ENCODE measurements at places on chromosomes 4 and X.

DNA sequence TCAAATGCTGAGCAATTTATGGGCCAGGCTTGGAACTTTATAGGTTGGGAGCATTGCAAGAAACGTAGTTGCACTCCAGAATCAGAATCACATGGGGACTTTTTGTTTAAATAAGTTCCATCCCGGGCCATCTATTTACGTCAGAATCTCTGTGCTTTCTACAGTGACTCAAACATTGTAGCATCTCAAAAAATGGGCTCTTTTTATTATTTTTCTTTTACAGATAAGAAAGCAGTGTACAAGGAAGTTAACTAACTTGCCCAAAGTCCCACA is 10.2 kb downstream of the CC2D2A start:
- H3K36me3 ChIP-seq, result no peaks in the 10 kb centered on the region
- H3K4me1 ChIP-seq, result no peaks in the 10 kb centered on the region

DNA sequence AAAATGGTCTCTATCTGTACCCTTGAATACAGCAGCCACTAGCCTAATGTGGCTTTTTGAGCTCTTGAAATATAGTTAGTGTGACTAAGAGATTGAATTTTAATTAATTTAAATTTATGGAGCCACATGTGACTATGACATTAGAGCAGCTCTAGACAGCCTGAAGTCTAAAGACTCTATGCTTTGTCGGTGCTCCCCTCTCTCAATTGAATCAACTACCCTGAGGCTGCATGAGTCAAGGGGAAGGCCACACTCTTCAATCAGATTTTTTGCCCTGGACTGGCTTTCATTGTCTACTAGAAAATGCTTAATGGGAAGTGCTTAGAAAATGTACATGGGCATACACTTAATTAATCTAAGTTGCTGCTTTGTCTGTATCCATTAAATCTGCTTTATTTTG is 11.7 kb downstream of the TLR7 start:
- H3K27ac ChIP-seq, result no peak overlapping the region
- H3K4me3 ChIP-seq, result no peak overlapping the region
- no peaks in the 10 kb centered on the region for H3K27me3 ChIP-seq
- no peak for DNase-seq
- no peaks in the 10 kb centered on the region for H3K4me1 ChIP-seq

- no peaks in the 10 kb centered on the region for H3K4me1 ChIP-seq
- H3K36me3 ChIP-seq, result no peaks in the 10 kb centered on the region
- no peak overlapping the region for H3K4me3 ChIP-seq
- no peak overlapping the region for H3K27ac ChIP-seq
- DNase-seq, result no peak
- H3K27me3 ChIP-seq, result no peaks in the 10 kb centered on the region
Measured at GRCh38 chr4:153212736-153213135, 8.5 kb downstream of the TRIM2 start.

DNA sequence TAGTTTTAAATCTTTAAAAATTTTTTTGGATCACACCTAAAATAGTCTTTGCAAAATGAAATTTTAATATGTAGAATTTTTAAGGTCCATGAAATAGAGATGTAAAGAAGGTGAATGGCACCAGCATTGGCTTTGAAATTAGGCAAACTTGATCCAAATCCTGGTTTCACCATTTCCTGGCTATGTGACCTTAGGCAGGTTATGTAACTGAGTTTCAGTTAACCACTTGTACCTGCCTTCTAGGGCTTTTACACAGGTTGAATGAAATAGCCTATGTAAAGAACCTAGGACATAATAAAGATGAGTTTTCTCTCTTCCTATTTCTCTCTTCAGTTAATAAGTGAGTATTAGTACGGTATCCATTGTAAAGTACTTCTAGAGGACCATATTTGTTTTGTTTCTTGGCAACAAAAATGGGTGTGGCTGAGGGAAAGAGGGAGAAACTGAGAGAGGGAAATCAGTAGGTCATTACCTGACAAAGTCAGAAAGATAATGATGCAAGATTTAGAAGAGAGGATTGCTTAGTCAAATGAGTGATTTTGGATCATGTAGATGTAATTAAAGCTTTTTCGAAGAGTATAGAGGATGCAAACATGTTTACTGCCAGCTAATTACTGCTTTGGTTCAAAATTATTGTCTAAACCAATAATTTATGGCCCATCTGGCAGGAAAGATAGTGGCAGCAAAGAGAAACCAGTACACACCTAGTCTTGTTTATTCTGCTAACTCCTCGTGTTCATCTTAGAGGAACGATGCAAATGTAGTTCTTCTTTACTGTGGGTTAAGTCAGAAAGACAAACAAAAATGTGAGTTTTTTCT is 81.9 kb downstream of the PDLIM5 start:
- H3K27ac ChIP-seq, result no peak overlapping the region
- H3K4me1 ChIP-seq, result no peaks in the 10 kb centered on the region
- H3K36me3 ChIP-seq, result no peaks in the 10 kb centered on the region
- no peaks in the 10 kb centered on the region for H3K27me3 ChIP-seq
- DNase-seq, result no peak
- H3K4me3 ChIP-seq, result no peak overlapping the region

GRCh38 chrX:9114245-9114644 is 80.3 kb upstream of the FAM9B start:
- H3K27ac ChIP-seq, result no peak overlapping the region
- no peaks in the 10 kb centered on the region for H3K4me1 ChIP-seq
- H3K36me3 ChIP-seq, result no peaks in the 10 kb centered on the region
- no peaks in the 10 kb centered on the region for H3K27me3 ChIP-seq

GRCh38 chrX:103776546-103776945 is at the start of gene PLP1:
PLP1 (plus strand) TSS chrX:103776840; CDS start chrX:103776996, 156 bp downstream.
- no peak within 1 kb of the TSS for H3K4me3 ChIP-seq
- H3K36me3 ChIP-seq, result no peaks in the 10 kb centered on the region
- DNase-seq, result no peak

GRCh38 chr4:156378033-156378665 is 424.5 kb upstream of the CTSO start:
- H3K27me3 ChIP-seq, result no peaks in the 10 kb centered on the region
- H3K4me3 ChIP-seq, result no peak overlapping the region
- no peaks in the 10 kb centered on the region for H3K4me1 ChIP-seq
- no peak for DNase-seq
- no peaks in the 10 kb centered on the region for H3K36me3 ChIP-seq

GRCh38 chrX:123223859-123224258 is 39.8 kb downstream of the GRIA3 start:
- DNase-seq, result no peak
- H3K4me3 ChIP-seq, result no peak overlapping the region
- H3K27ac ChIP-seq, result no peak overlapping the region
- no peaks in the 10 kb centered on the region for H3K36me3 ChIP-seq
- H3K27me3 ChIP-seq, result no peaks in the 10 kb centered on the region
- H3K4me1 ChIP-seq, result no peaks in the 10 kb centered on the region

- no peaks in the 10 kb centered on the region for H3K27me3 ChIP-seq
- H3K27ac ChIP-seq, result no peak overlapping the region
Measured at GRCh38 chr4:52105276-52105675, 54.2 kb downstream of the SPATA18 start.

DNA sequence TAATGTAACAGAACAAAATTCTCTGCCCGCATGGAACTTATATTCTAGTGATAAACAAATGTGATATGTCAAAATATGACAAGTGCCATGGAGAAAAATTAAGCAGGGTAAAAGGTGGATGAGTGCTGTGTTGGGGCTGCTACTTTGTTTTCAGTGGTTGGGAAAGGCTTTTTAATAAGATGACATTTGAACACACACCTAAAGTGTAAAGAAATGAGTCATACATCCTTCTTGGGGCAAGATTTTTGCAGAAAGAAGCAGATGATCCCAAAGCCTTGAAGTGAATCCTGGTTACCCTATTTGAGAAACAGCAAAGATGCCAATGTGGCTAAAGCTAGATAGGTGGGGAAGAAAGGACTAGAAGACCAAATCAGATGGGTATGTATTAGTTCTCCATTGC is 564.1 kb downstream of the INPP4B start:
- peaks cover 3% of the 10 kb centered on the region for H3K4me1 ChIP-seq
- no peak overlapping the region for H3K4me3 ChIP-seq
- no peak overlapping the region for H3K27ac ChIP-seq
- DNase-seq, result no peak

DNA sequence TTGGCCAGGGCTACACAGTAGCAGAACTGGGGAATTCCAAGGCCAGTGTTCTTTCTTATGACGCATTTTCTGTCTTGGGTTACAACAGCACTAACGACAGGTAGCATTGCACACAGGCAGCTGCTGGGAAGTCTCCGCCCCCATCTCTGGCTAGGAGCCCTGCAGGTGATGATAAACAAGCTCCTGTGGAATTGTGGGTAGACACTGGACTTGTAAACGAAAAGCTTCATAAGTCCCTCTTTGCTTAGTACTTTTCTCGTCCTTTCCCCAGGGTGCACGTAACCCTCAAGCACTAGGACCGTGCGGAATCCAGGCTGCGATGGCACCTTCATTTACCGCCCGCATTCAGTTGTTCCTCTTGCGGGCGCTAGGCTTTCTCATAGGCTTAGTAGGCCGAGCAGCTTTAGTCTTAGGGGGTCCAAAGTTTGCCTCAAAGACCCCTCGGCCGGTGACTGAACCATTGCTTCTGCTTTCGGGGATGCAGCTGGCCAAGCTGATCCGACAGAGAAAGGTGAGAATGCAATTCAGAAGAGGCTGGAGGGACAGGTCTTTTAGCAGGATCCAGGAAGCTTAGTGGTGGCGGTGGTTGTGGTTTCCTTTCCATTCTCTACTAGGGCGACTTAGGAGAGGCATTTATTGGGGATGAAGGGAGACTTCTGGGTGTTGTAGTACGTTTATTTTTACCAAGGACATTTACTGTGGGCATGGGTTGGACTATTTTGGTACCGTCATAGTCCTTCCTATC is at the start of gene FAAH2:
Gene FAAH2, plus strand, starts transcription at position 200 of the 745 bp plus-strand sequence. Its CDS starts 120 bp downstream, at position 320.
- H3K4me3 ChIP-seq, result peak within 1 kb of the TSS; percentile 72
- H3K4me1 ChIP-seq, result peaks cover 6% of the 10 kb centered on the region
- H3K27me3 ChIP-seq, result no peaks in the 10 kb centered on the region
- DNase-seq, result peak; percentile 75

- H3K36me3 ChIP-seq, result no peaks in the 10 kb centered on the region
- H3K4me1 ChIP-seq, result no peaks in the 10 kb centered on the region
- no peak for DNase-seq
- H3K4me3 ChIP-seq, result no peak overlapping the region
- H3K27ac ChIP-seq, result no peak overlapping the region
Measured at GRCh38 chrX:120335289-120335688, 24.0 kb upstream of the TMEM255A start.

- DNase-seq, result no peak
- H3K4me1 ChIP-seq, result no peaks in the 10 kb centered on the region
- no peaks in the 10 kb centered on the region for H3K36me3 ChIP-seq
- H3K4me3 ChIP-seq, result no peak overlapping the region
- H3K27me3 ChIP-seq, result no peaks in the 10 kb centered on the region
Measured at GRCh38 chr4:111722213-111722720, 423.0 kb upstream of the FAM241A start.

GRCh38 chrX:68045008-68045577 is 388.2 kb downstream of the OPHN1 start:
- no peaks in the 10 kb centered on the region for H3K4me1 ChIP-seq
- H3K4me3 ChIP-seq, result no peak overlapping the region
- no peaks in the 10 kb centered on the region for H3K27me3 ChIP-seq
- no peak for DNase-seq
- no peak overlapping the region for H3K27ac ChIP-seq

DNA sequence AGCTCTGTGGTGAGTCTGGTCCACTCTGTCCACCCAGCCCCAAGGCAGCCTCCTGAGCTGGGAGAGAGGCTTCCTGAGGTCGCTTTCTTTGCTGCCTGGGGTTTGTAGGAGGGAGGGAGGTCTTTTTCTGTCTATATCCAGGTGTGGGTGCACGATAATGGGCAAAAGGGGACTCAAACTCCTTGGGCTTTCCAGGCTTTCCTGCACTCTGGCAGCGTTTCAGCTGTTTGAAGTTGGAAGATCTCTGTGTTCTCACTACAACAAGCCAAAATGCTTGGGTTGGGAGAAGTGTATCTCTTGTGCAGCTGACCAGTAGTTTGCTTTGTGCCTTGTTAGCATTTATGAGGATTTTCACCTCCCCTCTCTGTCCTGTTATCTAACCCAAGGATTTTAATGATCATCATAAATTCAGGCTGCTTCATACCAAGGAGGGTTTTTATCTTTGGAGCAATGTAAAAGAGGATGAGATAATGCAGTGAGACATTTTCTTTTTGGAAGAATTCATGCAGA is 126.3 kb downstream of the REPS2 start:
- no peaks in the 10 kb centered on the region for H3K36me3 ChIP-seq
- DNase-seq, result no peak
- H3K27me3 ChIP-seq, result peaks cover 3% of the 10 kb centered on the region
- no peak overlapping the region for H3K27ac ChIP-seq
- no peaks in the 10 kb centered on the region for H3K4me1 ChIP-seq
- no peak overlapping the region for H3K4me3 ChIP-seq

GRCh38 chr4:15182600-15183220 is 180.4 kb downstream of the CPEB2 start:
- no peak overlapping the region for H3K4me3 ChIP-seq
- DNase-seq, result no peak
- H3K36me3 ChIP-seq, result no peaks in the 10 kb centered on the region
- H3K27me3 ChIP-seq, result no peaks in the 10 kb centered on the region

DNA sequence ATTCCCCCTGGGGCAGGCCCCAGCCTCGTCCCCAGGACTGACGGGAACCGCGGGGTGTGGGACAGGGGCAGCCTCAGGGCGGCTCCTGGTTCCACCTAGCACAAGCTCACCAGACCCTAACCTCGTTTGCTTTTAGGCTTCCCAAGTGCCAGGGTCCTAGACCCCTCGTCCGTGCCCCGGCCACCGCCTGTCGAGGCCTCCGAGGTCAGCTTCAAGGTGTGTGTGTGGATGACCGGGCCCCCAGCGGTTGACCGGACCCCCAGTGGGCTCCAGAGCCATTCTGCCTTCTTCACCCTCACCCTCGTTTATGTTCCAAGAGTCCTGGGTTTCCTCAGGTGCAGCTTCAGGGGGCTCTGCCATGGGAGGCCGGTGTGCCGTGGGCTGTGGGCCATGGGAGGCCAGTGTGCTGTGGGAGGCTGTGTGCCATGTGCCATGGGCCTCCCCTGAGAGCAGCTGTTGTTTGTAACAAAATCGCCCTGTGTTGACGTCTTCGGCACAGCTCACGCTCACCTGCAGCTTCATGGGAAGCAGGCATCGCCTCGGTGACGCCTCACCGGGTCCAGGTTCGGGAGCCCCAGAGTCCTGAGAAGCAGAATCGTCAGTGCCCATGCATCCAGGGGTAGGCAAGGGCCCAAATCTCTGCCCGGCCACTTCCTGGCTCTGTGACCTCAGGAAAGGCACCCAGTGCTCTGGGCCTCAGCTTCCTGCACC is 43.0 kb upstream of the HMX1 start:
- DNase-seq, result no peak
- no peaks in the 10 kb centered on the region for H3K4me1 ChIP-seq
- no peaks in the 10 kb centered on the region for H3K27me3 ChIP-seq
- H3K27ac ChIP-seq, result no peak overlapping the region
- H3K4me3 ChIP-seq, result no peak overlapping the region
- H3K36me3 ChIP-seq, result no peaks in the 10 kb centered on the region

DNA sequence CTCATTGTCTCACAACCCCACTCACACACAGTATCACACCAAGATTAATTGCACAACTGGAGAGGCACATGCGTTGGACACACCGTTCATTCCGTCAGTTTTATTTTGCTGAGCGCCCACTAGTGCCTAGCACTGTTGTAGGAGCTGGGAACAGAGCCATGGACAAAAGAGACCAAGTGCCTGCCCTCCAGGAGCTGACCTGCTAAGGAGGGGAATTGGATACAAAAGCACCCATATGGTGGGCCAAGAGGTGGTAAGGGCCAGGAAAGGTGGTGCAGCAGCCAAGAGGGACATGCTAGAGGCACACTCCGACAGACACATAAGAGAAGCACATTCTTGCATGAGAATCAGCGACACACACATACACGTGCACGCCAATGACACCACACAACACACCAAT is 705 bp upstream of the CRMP1 start:
- no peak for DNase-seq
- H3K27ac ChIP-seq, result no peak overlapping the region
- H3K36me3 ChIP-seq, result no peaks in the 10 kb centered on the region
- H3K4me3 ChIP-seq, result no peak overlapping the region
- peaks cover 5% of the 10 kb centered on the region for H3K4me1 ChIP-seq
